Activated T-cell treated with anti-CD3 and anti-CD28 coated beads, Interleukin-2, amount 50 U/mL, for 4 hours (primary cell): ENCODE measurements at places on chromosomes 12 and 14. TPM values are rescaled to one million over a fixed set of nuclear protein-coding genes. Genes with fewer than 3 reads are reported as not detected.

DNA sequence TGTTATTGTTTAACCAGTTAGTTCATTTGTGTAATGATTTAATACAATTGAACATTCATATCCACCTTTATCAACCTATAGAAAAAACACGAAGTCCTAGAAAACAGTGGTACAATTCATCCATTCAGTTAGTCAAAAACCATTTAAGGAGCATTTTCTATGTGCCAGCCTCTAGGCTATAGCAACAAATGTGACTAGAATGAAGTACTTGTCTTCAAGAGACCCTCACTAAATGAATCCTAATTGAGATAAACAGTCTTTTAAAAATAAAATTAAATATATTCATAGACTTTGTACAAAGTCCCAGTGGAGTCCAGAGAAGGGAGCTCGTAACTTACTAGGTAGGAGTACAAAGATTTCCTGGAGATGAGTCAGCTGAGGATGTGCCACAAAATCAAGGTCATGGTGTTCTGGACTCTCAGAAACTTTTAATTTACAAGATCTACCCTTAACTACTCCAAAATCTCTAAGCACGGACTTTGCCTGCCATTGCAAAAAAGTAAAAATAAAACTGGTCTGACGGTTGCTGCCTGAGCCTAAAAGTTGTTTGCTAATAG, 430.7 kb upstream of the DCN start:
- no peak for DNase-seq

The CDCA4 gene
- 55.1 TPM for total RNA-seq

The LGALS3 gene
- total RNA-seq: 18.9 TPM

DNA sequence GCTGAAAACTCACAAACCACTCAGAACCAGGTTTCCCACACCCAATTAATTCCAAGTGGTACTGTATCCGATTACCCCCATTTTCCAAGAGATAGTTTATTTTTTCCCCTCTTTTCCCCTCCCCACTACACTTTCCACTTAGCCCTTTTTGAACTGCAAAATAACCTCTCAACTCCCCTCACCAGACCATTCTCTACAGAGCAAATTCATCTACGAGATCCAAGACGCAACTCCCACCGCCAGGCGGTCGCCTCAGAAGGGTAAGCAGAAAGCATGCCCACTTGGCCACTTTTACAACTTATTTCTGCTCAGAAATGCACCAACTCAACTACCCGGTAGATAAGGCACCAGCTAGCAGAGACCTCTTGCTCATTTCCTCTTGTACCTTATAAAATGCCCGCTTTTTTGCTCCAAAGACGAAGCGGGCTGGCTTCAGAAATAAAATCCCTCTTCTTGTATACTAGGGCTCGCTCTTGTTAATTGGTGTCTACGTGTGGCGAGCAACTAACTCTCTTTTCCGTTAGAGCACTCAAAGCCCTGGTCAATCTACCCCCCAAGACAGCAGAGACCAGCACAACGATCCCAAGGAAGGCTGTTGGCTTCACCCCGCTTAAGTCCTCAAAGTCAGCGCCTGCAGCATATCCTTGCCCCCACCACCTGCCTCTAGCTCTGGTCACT, 910 bp upstream of the SRP54 start:
- DNase-seq: peak; percentile 12

The FOXM1 gene
- total RNA-seq: 12.8 TPM

- no peak for DNase-seq
Measured at GRCh38 chr14:93398491-93398890, 32.2 kb upstream of the UNC79 start.

- DNase-seq: no peak
Measured at GRCh38 chr12:130338794-130339601, 1.3 kb downstream of the PIWIL1 start.

DNA sequence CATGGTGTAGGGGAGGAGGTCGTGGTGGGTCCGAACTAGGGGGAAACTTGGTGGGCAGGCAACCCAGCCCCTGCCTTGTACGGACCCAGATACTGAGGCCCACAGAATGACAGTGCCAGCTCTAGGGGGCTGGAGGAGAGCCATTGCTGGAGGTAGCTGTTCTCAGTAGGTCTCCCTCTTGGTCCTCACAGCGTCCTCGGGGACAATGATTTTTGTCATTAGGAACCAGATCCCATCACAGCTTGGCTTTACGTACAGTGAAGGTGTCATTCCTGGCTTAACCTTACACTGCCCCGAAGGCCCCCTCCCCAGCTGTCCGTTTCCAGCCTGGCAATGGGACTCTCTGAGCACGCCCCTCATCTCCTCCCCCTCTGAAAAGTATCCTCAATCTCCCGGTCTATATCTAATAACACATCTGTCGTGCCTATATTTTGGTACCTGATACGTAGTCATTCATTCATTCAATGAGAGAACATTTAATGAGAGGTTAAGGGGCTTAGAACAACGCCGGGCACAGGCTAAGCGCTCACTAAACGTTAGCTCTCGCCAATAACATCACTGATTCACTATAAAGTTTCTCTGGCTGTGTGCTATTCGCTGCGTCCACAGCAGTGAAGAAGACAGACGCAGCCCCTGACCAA, 597 bp upstream of the DYNC1H1 start:
- DNase-seq: no peak

DNA sequence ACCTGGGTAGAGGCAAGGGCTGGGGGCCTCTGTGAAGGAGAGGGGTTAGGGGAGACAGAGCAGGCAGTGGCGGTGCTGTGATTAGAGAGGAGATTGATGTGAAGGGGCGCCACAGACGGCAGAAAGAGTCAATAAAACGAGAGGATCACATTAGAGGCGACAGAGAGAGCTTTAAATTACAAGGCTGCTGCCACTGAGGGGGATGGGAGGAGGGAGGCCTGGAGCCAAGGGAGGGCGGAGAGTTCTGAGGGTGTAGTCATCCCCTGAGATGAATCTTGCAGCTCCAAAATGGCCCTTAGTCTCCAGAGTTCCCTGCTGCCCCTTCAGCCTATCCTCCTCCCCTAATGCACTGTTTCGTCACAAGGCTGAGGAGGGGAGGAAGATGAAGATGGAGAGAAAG, 12.8 kb downstream of the ZFHX2 start:
- DNase-seq: no peak

GRCh38 chr12:52865090-52865944, 16.5 kb upstream of the KRT78 start:
- no peak for DNase-seq

The FERMT2 gene
- total RNA-seq: 1.9 TPM

The GPRC5A gene
- 0.30 TPM for total RNA-seq
